ENCODE measurements at places on chromosomes 5 and 9.

- peak; percentile 18 for DNase-seq
Measured at GRCh38 chr9:132077881-132078698, 1.6 kb downstream of the MED27 start.

- DNase-seq, result no peak
Measured at GRCh38 chr9:92704528-92704927, 34.6 kb upstream of the IPPK start.

DNA sequence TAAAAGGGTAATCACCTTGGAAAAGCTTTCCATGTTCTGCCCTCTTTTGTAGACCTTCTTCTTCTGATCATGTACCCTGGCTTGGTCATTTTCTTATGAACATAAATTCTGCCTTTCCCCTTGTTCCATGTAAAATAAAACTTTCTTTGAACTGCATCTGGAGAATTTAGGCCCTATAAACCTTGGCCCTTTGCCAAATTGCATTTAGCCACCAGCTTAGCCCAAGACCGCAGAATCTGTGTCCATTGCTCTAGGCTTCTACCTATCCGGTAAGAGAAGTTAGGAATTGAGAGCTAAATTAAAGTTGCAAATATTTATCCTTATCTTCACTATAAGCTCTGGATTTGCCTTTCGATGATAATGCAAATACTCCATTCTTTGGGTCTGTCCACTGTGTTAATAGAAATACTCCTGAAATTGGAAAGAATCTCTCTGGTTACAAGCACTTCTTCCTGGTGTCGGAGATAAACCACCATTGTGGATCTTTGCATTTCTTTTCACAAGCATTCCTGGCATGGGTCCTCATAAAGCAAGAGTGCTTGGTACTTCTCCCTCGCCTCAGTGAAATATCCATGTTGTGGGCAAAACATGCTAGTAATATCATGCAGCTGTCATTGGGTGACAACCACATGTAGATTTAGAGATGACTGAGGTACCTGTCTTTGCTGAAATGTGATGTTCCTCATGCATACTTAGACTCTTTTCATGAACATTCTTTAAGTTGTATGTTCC lies 698.0 kb upstream of the WWC1 start:
- DNase-seq, result no peak

GRCh38 chr5:79076819-79077218 lies 7.3 kb downstream of the BHMT2 start:
- DNase-seq, result no peak

- no peak for DNase-seq
Measured at GRCh38 chr9:92717201-92718085, 47.2 kb downstream of the BICD2 start.

DNA sequence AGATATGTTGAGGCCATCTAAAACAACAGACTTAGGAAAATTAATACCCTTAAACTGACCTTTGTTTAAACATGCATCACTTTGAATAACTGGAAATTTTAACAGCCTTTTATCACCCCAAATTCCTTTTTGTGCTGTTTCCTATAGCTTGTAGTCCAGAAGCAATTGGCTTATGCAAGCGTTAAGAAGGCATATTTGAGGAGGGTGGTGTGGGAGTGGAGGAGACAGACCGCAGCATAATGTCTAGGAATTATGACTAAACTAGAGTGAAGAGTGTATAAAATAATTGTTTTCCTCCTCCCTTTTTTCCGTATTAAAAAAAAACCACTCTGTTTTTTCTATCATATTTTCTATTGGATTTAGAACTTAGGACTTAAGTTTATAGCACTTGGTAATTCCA lies 51.8 kb upstream of the MPDZ start:
- no peak for DNase-seq

DNA sequence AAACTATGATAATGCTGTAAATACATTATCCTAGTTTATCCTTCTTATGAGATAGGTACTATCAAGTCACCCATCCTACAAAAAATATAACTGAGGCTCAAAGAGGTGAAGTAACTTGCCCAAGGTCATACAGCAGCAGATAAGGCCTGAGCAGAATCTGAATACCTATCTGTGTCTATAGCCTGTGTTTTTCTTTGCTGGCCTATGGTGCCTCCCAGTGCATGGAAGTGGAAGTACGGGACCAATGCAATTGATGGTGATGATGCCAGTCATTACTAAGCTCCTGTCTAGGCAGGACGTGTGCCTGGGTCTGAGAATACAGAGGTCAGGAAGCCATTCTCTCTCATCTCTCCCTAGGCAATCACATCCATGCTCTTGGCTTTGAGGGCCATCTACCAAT lies 67.8 kb downstream of the FAT2 start:
- DNase-seq, result peak; percentile 34

DNA sequence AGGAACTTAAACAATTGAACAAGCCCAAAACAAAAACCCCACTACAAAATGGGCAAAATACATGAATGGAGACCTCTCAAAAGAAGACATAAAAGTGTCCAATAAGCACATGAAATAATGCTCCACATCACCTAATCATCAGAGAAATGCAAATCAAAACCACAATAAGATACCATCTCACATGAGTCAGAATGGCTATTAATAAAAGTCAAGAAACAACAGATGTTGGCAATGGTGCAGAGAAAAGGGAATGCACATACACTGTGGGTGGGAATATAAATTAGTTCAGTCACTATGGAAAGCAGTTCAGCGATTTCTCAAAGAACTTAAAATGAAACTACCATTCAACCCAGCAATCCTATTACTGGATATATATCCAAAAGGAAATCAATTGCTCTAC lies 337.4 kb upstream of the GRIA1 start:
- DNase-seq, result no peak

DNA sequence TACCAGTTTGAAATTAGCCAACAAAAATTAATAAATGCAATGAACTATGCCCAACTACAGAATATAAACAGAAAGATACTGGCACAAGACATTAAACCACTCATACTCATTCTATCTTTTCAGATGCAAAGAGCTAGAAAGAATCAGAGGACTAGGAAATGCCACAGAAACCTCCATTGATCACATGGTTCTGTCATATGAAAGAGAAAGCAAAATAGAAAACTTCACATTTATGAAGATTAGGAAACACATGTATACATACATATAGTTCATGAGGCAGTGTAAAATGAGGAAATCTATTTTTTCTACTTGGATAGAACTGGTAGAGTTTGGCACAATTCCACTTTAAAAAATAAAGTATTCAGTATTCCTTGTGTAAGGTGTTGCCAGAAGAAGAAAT lies 275.1 kb upstream of the PTGER4 start:
- DNase-seq, result peak; percentile 64

- no peak for DNase-seq
Measured at GRCh38 chr9:126698251-126698650, 84.5 kb downstream of the LMX1B start.

DNA sequence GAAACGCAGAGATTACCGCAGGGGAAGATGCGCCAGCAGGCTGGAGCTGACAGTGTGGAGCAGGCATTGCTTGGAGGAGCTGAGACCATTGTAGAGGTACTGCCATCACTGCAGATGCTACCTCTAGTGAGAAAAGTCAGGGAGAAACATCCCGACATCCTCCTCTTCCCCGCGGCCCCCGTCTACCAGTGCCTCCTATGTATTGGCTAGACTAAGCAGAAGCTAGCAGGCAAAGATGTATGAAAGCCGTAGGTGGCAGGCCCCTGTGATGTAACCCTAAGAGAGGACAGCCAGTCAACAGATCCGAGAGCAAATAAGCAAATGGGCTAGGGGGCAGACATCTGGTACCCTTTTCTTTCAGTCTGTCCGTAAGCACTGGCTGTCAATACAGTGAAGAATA lies 115.5 kb upstream of the ACTBL2 start:
- DNase-seq, result no peak

- DNase-seq, result no peak
Measured at GRCh38 chr5:28576022-28576421, 1537.6 kb upstream of the CDH9 start.

DNA sequence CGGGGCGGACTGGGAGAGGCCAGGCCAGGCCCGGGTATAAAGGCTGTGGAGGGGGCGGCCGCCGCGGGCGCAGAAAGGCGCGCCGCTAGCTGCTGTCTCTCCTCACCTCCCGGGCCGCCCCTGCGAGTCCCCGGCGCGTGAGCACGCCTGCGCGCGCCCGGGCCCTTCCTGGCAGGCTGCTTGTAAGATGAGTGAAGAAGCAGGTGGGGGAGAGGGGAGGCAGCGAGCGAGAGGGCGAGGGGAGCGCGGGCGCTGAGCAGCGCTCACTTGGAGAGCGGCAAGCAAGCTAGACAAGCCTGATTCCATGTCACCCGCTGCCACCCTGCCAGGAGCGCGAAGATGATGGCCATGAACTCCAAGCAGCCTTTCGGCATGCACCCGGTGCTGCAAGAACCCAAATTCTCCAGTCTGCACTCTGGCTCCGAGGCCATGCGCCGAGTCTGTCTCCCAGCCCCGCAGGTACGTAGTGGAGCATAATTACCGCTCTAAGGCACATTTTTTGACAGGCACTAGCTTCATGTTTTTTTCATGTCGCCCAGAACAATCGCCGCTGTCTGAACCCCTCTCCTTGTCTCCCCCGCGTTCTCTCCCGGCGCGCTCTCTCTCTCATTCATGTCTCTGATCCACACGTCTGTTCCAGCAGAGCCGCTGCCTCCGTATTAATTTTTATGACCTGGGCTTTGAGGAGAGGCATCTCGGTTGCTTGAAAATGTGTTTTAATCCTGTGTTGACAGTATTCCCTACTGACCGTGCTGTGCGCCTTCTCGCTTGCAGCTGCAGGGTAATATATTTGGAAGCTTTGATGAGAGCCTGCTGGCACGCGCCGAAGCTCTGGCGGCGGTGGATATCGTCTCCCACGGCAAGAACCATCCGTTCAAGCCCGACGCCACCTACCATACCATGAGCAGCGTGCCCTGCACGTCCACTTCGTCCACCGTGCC lies at the start of gene POU4F3:
TSS of gene POU4F3 (plus strand) at position 66 of the 941 bp plus-strand sequence. CDS start at position 340, 274 bp downstream.
- no peak for DNase-seq

GRCh38 chr9:88462191-88462590 lies 72.8 kb upstream of the NXNL2 start:
- no peak for DNase-seq

DNA sequence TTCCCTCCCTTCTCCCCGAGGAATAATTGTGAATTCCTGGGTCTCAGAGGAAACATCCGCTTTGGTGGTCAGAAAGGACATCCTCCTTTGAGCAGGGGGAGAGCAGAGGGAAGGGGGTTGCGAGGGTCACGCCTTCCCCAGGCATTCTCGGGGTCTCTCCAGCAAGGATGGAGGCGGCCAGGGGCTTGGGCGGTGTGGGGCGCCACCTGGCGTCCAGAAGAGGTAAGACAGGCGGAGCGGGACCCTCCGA lies 129.1 kb downstream of the KCNIP1 start:
- peak; percentile 27 for DNase-seq

GRCh38 chr9:19965336-19965735 lies 176.5 kb upstream of the SLC24A2 start:
- no peak for DNase-seq

DNA sequence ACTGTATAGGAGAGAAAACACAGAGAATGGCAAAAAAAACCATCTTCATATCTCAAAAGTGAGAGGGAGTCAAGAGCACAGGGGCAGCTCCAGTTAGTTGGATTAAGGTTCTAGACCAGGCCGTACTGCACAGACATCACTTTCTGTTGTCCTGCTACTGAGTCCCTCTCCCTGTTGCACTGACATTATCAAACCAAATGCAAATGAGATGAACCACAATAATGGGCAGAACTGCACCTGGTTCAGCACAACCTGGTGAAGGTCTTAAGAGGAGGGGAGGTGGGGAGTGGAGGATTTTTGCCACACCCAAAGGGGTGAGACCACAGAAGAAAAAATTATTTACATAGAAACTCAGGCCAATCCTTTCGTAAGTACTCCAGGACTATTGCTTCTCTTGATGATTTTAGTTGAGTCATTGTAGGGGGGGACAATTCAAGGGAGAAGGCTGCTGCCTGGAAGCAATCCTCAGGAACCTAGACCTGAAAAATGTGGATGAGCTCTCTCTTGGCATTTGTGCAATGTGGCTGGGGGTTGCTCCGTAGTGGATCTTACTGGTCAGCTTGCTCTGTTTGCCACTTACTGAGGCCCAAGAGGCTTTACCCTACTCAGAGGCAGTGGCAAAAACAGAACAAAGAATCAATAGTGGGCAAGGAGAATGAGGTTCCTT lies 94.5 kb upstream of the PPP1R2B start:
- DNase-seq, result no peak

DNA sequence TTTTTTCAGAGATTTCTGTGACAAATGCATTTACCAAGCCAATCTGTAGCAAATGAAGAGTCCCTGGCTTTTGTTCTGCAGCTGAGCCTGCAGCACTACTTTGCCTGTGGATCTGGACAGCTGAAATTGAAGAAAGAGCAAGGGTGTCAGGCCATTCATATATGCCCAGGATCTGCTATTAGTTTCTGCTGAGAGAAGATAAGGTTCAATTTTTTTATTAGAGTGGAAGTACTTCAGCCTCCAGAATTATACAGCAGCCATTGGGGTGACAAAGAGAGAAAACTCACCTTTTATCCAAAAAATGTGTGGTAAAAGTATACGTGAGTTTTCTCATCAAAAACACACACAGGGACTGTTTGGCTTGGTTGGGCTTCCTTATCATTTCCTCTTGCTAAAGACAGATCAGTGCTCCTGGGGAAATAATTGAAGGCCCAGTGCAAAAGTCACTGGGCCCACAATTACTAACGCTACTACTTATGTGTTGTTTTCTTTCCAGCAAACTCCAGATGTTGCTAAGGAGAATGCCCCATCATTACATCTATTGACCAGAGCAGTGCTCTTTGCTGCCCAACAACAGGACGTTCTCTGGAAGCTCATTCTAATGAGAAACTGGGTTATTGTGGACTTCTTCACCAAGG lies 138.6 kb downstream of the CEMIP2 start:
- no peak for DNase-seq
